NCI-H2171 treated with DMSO at 0.1 percent for 48 hours (cell line): ENCODE measurements at places on chromosomes 16 and 17.

- DNase-seq: no peak
Observed at GRCh38 chr17:67922503-67922902, 73.8 kb downstream of the C17orf58 start.

GRCh38 chr17:20010936-20011335, 1.8 kb downstream of the SPECC1 start:
- no peak for DNase-seq

- no peak for DNase-seq
Observed at GRCh38 chr17:74994440-74994839, 7.0 kb downstream of the CDR2L start.

- peak; percentile 21 for DNase-seq
Observed at GRCh38 chr17:16938496-16939207, 33.3 kb downstream of the TNFRSF13B start.

- no peak for DNase-seq
Observed at GRCh38 chr17:33284022-33284421, 9.1 kb downstream of the ASIC2 start.

- no peak for DNase-seq
Observed at GRCh38 chr17:40462343-40463121, 19.3 kb downstream of the IGFBP4 start.

DNA sequence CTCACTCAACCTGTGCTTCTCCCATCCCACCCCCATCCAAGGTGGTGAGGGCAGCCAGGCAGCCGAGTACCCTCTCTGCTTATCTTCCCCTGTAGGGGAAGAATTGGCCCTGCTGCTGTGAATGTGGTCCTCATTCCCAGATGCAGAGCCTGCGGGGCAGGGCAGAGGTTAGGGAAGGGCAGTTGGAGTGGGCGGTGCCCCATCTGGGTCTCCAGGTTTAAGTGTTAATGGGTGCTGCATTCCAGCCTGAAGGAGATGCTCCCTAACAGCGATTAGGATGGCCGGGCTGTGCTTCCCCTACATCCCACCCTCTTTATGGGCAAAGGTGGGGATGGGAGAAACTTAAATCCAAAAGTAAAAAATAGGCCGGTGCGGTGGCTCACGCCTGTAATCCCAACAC, 12.1 kb downstream of the TMEM95 start:
- no peak for DNase-seq

DNA sequence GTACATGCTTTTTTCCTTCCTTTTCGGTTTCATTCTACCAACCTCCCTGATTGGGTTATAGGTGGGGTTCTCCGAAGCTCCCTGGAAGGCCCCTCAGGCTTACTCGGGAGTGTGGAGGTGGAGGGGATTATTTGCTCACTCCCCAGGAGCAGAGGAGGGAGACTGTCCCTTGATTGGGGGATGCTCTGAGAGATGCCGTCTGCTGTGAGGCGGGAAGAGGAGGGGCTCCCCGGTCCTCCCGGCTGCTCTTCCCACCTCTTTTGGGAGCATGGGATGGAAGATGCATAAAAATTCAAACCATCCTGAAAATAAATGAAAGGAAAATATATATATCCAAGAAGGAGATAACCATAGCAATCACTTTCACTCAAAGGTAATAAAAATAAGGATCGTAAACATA, 16.1 kb upstream of the RPTOR start:
- no peak for DNase-seq

- DNase-seq: no peak
Observed at GRCh38 chr16:26594666-26595065, 472.1 kb upstream of the C16orf82 start.

GRCh38 chr17:28985950-28986713, 19.7 kb downstream of the SEZ6 start:
- DNase-seq: peak; percentile 78

DNA sequence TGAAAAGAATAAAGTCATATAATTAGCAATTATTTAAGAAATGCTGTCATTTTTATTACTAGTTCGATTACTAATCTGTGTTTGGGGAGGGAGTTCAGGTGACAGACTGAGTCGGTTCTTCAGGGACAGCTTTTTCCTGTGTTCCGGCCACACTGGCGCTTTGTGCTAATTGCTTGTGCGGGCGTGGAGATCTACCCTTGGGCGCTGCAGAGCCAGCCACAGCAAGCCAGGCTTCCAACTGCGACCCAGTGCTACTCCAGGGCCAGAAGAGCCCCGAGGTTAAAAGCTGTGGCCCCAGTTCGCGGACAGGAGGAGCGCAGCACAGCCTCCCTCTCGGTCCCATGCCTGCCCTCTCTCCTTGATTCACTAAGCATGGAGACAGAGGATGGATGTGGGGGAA, 6.5 kb upstream of the OR2C1 start:
- no peak for DNase-seq

DNA sequence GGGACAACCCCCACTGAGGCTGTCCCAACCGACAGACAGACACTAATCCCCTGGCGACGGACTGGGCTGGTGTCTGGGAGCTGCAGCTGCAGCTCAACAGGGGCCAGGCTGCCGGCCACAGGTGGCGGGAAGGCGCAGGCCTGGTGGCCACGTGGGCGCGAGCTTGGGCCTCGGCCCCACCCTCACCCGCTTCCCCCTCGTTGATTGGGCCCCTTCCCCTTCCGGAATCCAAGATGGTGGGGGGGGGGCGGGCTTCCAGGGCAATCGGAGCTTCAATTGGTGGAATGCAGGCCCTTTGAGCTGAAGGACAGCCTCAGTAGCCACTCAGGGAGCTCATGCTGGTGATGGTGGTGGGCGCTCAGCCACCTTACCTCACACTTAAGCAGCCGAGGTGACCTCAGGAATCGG, 8.7 kb upstream of the TBX4 start:
- DNase-seq: no peak

GRCh38 chr17:21452377-21453143, 76.4 kb downstream of the KCNJ12 start:
- no peak for DNase-seq

GRCh38 chr17:50260501-50260911, 13.8 kb upstream of the TMEM92 start:
- no peak for DNase-seq

- DNase-seq: peak; percentile 94
Observed at GRCh38 chr16:24538756-24539294, 541 bp upstream of the RBBP6 start.

DNA sequence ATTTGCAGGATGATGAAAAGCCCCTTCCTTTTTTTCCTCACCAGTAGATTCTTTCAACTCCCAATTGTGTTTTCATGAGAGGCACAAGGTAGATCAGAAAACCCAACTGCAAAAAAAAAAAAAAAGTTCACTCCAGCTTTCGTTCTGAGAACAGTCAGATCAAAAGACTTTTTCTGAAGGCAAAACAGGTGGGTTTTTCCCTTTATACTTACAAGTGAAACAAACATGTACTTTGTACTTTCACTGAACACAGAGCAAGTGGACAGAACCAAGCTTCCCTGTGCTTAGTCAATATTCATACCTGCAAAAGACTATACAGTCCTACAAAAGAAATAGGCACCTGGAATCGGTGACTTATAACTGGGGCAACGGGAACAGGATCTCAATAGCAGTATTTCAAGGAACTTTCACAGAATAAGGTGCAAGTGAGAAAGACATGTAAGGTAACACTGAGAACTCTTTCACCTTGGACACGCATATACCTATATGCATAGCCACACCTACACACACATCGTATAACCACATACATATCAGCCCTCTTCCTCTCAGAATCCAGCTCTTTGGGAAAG, 54.1 kb downstream of the TOX3 start:
- DNase-seq: no peak

- peak; percentile 69 for DNase-seq
Observed at GRCh38 chr17:7767405-7768021, 50.0 kb downstream of the DNAH2 start.

GRCh38 chr17:57341611-57342540, 85.6 kb downstream of the MSI2 start:
- no peak for DNase-seq

DNA sequence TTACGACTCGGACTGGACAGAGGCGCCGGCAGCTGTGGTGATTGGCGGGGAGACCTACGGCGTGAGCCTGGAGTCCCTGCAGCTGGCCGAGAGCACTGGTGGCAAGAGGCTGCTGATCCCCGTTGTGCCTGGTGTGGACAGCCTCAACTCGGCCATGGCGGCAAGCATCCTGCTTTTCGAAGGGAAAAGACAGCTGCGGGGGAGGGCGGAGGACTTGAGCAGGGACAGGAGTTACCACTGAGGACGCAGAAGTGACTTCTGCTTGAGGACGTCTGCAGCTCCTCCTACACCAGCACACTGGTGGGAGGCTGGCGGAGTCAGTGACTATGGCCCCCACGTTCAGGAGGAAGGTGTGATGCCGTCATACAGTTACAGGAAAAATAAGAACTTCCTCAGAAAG, 9.7 kb downstream of the MRM3 start:
- DNase-seq: no peak

DNA sequence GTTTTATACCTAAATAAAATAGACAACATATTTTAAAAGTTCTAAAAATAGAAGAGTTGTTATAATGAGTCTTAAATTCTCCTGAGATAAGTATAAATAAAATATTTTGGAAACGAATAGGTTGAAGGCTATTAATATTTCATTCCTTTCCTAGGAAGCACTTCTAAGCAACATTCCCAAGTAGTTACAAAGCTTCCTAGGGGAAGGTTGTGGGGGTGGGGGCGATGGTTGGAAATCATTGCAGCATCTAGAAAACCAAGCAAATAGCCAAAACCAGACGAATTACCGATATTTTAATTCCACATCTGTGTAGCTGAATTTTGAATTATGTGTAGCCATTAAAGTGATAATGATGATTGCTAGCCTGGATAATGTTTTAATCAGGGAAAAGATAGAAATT, 26.9 kb downstream of the PTRH2 start:
- no peak for DNase-seq

- DNase-seq: no peak
Observed at GRCh38 chr16:17149904-17150483, 320.8 kb downstream of the XYLT1 start.

DNA sequence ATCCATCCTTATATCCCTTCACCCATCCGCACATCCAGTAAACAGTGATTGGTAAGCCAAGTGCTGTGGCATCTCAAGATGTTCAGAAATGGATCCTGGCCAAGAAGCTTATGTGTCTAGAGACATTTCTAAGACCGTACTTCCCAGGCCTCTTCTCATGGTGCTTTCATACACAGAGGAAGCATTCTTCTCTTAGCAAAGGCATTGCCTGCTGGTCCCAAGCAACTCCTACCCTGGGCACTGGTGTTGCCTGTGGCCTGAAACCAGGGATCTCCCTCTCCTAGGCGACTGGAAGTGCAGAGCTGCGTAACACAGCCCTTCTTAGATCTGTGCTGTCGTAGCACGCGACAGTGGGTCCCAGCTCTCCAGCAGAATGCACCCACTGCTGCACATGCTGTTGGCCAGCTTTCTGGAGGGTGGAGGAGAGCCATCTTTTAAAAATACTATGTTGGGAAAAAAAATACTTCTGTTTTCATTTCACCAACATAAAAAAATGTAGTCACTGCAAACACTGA, 182.9 kb downstream of the CCDC182 start:
- no peak for DNase-seq

- DNase-seq: no peak
Observed at GRCh38 chr17:871751-872519, 89.8 kb downstream of the MRM3 start.
